GM23338 (cell line): ENCODE measurements at places on chromosomes 4 and X. TPM values are rescaled to one million over a fixed set of nuclear protein-coding genes. Genes with fewer than 3 reads are reported as not detected.

DNA sequence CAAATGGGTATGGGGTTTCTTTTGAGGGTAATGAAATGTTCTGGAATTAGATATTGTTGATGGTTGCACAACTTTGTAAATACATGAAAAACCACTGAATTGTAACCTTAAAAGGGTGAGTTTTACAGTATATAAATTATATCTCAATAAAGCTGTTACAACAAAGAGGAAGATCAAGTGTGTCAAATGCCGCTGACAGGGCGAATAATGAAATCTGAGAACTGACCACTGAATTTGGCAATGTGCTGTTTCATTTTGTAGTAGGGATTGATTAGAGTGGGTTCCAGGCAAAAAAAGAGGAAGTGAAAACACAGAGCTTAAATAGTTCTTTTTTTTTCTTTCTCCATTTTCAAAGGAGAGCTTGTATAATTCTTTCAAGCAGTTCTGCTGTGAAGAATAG is 161.1 kb upstream of the NAP1L5 start:
- DNase-seq = no peak

GRCh38 chr4:37516057-37516775 is 170.0 kb downstream of the RELL1 start:
- DNase-seq = peak; percentile 10

DNA sequence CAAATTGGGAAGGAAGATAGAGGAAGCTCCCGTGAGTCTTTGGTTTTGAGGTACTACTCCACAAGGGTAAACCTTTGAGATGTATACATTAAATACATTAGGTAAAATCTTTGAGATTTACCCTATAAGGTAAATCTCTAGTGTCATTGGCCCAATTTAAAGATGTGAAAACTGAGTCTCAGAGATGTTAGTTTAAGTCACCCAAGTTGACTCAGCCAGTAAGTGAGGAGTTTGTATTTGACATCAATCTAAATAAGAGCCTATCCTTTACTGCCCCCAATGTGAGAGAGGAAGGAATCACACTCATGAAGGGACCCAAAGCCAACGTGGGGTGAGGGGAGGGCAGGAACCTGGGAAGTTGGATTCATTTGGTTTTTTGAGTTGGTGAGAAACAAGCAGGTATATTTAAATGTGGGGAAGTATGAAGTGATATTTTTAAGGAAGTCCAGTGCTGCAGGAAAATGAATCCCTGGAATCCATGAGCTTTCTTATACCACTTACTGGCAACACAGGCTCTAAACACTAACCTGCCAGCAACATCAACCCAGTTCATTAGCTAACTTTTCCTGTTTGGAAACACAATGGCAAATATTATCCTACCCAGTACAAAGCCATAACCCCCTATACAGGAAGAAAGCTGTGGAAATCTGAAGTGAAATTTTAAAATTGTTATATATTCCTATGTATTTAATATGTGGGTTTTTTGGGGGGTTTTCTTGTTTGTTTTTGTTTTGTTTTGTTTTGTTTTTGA is 55.3 kb downstream of the PALLD start:
- DNase-seq = peak; percentile 70

DNA sequence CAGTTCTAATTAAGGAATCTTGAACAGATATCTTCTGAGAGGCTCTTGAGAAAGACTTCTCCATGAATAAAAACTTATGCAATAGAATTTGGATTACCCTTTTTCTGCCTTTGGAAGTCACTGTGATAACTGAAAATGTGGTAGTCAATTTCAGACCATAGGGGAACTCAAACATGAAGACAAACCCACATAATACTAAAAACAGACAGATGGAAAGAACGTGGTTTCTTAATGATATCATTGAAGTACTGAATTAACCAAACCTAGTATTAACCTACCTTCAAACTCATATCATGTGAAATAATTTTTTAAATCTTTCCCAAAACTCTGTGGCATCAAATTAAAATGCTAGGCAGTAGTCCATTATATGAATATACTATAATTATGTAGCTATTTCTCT is 153.5 kb downstream of the CAMK2D start:
- DNase-seq = no peak

- peak; percentile 61 for DNase-seq
These were observed at the start of gene NAP1L2 for GRCh38 chrX:73214426-73215094. Gene NAP1L2, minus strand, starts transcription at chrX:73214851. Its CDS starts 359 bp downstream, at chrX:73214492.

DNA sequence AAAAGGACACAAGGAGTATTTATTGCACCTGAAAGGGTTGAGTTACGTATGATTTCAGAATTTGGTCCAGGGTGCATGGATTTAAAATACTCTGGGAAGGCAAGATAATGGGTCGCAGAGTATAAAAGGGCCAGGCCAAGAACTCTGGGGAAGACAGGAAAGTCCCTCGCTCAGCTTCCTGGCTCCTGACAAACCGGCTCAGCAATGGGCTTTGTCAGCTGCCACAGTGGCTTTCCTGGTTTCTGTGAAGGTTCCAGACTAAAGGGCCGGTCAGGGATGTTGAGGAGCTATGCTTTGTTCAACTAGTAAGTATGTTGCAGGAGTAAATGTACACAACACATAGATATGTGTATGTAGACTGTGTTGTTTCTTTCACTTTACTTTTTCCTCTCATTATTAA is 154.4 kb upstream of the ETNPPL start:
- peak; percentile 35 for DNase-seq

GRCh38 chr4:3373468-3373867 is 68.3 kb upstream of the HGFAC start:
- no peak for DNase-seq

GRCh38 chr4:73844345-73844744 is 7.9 kb downstream of the CXCL6 start:
- no peak for DNase-seq

DNA sequence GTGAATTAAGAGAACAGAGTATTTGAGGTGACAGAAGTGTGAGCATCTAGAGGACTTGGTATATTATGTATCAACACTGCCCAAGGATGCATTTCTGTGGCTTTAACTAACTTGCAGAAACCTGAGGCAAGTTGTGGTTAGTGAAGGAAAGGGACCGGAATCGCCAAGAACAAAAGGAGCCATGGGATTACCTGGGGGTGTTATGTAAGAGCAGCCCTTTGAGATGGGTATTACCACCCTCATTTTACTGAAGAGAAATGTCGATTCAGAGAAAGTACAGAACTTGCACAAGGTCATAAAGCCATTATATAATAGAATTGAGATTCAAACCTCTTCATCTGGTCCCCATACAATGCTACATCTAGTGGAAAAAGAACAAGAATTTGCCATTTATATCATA is 14.3 kb downstream of the TENM3 start:
- peak; percentile 44 for DNase-seq

GRCh38 chr4:87911252-87911774 is 64.2 kb upstream of the SPP1 start:
- DNase-seq = no peak

DNA sequence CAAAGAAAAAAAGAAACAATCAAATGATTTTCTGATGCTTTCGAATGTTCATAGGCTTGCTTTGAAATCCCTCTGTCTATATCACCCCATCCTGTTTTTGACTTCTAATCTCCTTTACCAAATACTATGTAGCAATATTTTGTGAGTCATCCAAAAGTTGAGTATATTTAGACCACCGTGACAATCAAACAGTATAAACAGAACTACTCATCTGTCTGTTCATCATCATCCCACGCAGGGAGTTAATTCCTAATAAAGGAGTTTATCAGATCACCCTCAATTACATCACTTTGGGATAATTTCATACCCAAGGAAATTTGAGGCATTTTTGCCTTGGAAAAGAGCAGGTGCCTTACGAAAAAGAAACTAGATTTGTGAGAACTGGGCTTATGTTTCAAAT is 212.9 kb downstream of the CBR4 start:
- DNase-seq = no peak

DNA sequence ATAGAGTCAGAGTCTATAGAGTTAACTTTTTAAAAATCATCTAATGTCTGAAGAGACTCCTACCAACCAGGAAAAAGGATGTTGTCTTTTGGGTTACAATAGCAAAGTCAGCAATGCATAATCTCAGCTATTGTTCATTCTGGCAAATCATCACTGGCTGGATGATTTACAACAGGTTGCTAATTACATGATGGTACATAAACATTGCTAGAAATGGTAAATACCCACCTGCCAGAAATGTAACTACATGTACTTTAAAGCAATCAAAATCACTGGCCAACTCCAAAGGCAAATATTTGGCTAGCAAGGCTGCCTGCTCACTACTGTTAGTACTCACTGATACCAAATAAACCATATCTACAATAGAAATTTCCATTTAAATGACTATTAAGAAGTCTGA is 91.1 kb downstream of the PPP3CA start:
- DNase-seq = no peak

DNA sequence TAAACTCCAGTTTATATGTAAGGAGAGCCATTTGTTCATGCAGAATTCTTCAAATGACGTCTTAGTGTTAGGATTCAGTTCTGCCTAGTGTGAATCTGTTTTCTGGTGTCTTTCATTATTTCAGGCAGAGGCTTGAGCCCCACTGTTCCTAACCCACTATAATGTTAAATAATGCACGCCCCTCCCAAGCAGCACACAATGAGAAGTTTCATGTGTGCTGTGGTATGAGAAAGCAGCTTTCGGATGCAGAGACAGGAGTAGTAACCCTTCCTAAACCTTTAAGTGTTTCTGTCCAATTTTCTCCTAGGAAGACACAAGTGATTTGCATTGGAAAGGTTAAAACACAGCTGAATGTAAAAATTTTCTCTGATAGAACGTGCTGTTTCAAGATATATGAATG is 54.5 kb downstream of the TRIM2 start:
- peak; percentile 52 for DNase-seq

- DNase-seq = no peak
These were observed 27.5 kb downstream of the LNX1 start for GRCh38 chr4:53563824-53564223.

GRCh38 chr4:154616731-154617130 is 4.3 kb upstream of the FGG start:
- DNase-seq = no peak

DNA sequence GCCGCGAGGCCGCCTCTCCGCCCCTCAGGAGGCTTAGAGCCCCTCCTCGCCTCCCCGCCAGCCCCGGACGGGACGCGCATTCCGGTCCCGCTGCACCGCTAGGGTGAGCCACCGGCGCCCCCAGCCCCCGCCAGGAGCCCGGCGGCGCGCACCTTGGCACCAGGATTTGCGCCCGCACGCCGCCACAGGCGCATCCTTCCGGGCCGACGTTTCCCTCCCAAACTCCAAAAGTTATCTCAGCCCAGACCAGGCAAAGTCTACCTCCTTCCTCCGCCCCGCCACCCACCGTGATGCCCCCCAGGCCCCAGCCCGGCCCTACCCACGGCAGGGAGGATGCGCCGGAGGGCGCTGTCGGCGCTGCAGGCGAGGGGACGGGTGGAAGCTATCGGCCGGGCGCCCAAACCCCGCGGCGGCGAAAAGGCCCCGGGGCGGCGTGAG is 538 bp downstream of the SCML2 start:
- DNase-seq = peak; percentile 63

DNA sequence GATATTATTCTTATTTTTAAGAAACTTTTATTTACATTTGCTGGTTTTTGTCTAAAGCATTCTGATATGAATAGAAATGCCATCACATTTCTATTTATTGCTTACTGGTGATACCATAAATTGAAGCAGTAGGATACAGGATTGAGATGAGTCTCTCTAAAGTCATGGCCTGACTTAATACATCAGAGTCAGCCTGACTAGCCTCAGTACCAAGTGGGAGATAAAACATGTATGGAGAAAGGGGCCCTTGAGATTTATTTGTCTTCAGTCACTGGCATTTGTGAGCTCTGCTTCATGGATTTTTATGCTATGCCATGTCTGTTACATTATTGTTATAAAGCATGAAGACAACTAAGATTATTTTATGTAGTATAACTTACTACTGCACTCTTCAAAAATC is 465.5 kb downstream of the ADGRL3 start:
- no peak for DNase-seq

DNA sequence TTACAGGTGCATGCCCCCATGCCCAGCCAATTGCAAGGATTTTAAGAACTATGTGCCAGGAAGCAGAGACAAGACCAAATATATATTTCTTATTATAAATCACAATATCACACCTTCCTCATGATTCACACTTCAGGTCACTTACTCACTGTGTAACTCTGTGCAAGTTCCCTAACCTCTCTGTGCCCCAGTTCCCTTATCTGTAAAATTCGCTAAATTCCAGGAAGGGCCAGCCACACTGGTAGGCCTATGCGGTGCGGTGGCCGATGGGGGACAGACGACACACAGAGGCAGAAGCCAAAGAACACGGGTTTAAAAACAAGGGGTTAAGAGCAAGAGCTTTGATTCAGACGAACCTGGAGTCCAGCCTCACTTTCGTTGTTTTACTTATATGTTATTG is 2.8 kb downstream of the TRIM2 start:
- DNase-seq = peak; percentile 44

GRCh38 chrX:24264383-24264782 is 49.5 kb downstream of the SUPT20HL2 start:
- DNase-seq = no peak

DNA sequence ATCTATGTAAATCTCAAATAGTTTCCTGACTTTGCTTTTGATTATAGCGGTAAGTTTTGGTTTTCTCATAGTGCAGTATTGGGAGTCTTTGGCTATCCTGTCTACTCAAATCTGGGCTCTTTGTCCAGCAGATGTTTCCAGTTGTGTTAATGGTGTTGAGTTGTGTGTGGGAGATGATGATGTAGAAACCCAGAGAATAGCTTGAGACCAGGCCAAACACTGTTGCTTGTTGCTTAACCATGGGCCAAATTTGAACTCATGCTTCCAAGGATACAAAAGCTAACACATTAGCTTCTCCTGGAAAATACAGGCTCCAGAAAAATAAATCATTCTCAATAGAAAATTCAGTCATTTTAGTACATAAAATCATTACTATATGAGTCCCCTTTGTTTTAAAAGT is 82.6 kb upstream of the GYPA start:
- no peak for DNase-seq

- no peak for DNase-seq
These were observed 16.6 kb upstream of the PRDM8 start for GRCh38 chr4:80180743-80181142.

GRCh38 chrX:126580877-126581276 is 28.3 kb upstream of the DCAF12L1 start:
- no peak for DNase-seq

DNA sequence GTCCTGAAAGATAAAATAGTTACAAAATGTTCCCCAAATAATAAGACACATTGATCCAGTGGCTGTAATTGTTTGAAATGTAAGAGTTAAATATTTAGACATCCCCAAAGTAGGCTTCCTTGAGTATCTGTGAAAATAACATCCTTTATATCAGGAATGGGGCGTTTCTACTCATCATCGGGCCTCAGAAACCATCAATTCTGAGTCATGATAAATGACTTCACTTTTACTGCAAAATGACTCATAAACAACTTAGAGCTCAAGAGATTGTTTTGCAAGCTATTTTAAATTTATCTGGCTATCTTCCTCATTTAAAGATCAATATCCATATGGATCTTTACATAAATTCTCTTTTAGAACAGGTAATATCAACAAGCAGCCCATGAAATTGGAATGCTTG is 369.4 kb upstream of the CNKSR2 start:
- DNase-seq = no peak

GRCh38 chr4:47824840-47825239 is 13.0 kb downstream of the CORIN start:
- peak; percentile 11 for DNase-seq

Gene IL2RG
- total RNA-seq = not detected in 2 replicates

Gene RPA4
- total RNA-seq = 0.47 and 1.4 TPM in 2 replicates

Gene MAGEA8
- not detected in 2 replicates for total RNA-seq

Gene PPP4R3C
- total RNA-seq = not detected in 2 replicates

Gene XAGE1A
- total RNA-seq = not detected in 2 replicates

Gene NLGN4X
- total RNA-seq = 86.5 and 86.8 TPM in 2 replicates

Gene RPL39
- 2,883 and 2,910 TPM in 2 replicates for total RNA-seq
